Femur (tissue), 1 donor: ENCODE measurements at places on chromosomes 16 and 17.

GRCh38 chr17:82097184-82097918, 685 bp downstream of the FASN start:
- no peak for DNase-seq

GRCh38 chr17:36057911-36058310, 6.2 kb upstream of the CCL18 start:
- DNase-seq = no peak

DNA sequence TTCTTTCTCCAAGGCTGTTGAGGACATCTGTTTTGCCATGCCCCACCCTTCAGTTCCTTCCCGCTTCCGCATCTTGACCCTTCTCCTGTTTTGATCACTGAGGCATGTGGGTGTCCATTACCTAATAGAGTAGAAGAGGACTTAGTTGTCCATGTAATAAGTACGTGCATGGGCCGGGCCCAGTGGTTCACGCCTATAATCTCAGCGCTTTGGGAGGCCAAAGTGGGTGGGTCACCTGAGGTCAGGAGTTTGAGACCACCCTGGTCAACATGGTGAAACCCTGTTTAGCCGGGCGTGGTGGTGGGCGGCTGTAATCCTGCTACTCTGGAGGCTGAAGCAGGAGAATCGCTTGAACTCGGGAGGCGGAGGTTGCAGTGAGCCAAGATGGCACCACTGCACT, 637.8 kb upstream of the EEF2KMT start:
- DNase-seq = no peak

GRCh38 chr16:63702981-63703590, 1418.8 kb downstream of the CDH11 start:
- DNase-seq = no peak

DNA sequence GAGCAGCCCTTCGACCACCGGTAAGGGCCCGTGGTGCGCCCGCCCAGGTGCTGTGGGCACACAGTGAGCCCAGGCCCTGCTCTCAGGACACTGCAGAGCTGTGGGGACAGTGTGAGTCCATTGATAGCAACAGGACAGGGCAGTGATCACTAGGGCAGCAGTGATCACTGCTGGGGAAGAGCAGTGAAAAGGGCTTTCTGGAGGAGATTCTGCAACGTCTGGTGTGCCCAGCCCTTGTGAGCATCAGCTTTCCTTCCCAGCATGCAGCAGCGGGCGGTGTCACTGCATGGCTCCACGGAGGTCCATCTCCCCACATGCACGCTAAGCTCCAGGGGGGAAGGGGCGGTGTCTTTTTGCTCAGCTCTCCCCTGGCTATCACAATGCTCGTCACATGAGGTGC, 32.1 kb downstream of the MAP1LC3B start:
- DNase-seq = no peak

DNA sequence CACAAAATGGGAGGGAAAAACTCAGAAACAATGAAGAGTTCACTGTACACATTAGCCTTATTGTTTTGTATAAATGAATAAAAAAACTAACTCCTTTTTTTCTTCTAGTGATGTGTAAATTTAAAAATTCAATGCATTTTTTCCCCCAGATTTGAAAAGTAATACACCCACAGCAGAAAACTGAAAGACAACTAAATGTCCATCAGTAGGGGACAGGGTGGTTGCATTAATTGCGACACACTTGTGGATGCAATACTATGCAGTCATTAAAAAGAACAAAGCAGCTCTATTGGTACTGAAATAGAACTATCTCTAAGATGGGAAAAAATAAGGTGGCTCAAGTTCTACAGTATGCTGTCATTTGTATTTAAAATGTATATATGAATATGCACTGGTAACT, 13.7 kb upstream of the WIPI1 start:
- no peak for DNase-seq

DNA sequence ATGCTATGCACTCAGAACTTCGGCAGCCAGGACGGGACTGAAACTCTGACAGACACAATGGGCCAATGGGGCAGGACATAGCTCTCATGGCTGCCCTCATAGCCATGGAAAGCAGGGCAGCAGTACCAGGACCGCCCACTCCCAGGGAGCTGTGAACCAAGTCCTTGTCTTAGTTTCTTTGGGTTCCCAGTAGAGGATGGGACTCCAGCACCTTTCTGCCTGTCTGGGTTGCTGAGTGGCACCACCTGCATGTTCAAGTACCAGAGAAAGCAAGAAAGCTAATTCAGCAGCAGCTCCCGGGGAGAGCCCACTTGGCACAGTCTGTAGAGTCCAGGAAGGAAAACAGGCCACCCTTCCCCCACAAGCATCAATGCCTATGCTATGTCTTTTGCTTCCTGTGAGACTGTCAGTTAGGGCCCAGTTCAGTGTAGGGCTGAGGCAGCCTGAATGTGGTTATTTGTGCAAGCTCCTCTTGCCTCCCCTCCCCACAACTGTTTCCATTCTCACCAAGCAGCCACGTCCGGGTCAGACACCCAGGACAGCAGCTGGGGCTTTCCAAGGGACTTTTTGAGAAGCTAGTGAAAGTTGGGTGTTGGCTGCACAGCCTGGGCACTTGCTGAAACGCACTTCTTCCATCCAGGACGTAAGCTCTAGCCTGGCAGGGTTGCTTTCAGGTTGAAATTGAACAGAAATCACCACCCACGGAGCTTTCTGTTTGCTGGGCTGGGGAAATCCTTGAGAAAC, 7.8 kb downstream of the SUPT4H1 start:
- peak; percentile 62 for DNase-seq

- DNase-seq = peak; percentile 80
Observed at GRCh38 chr17:58525239-58525638, 10.8 kb upstream of the MTMR4 start.

DNA sequence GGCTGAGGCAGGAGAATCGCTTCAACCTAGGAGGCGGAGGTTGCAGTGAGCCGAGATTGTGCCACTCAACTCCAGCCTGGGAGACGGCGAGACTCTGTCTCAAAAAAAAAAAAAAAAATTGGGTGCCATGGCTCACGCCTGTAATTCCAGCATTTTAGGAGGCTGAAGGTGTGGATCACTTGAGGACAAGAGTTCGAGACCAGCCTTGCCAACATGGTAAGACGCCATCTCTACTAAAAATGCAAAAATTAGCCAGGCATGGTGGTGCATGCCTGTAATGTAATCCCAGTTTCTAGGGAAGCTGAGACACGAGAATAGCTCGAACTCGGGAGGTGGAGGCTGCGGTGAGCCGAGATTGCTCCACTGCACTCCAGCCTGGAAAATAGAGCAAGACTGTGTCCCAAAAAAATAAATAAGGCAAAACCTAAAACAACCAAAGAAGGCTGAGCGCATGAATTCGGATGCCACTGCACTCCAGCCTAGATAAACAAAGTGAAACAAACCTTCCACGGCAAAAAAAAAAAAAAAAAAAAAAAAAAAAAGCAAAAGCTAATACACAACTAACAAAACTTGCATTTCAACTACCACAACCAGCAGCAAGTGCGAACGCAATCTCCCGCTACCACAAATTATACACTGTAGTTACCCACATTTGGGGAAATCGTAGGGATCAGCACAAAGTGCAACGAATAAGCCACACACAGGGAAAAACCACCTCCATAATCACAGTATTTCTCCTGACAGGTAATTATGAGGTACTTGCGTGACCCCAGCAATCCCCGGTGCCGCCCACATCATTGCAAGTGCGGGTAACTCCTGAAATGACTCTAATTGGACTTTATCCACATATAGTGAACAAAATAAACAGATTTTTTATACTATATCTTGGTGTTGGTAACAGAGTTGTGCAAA, 25.6 kb downstream of the TEX14 start:
- peak; percentile 45 for DNase-seq

- DNase-seq = peak; percentile 36
Observed at GRCh38 chr16:65446427-65446826, 324.6 kb upstream of the CDH11 start.

DNA sequence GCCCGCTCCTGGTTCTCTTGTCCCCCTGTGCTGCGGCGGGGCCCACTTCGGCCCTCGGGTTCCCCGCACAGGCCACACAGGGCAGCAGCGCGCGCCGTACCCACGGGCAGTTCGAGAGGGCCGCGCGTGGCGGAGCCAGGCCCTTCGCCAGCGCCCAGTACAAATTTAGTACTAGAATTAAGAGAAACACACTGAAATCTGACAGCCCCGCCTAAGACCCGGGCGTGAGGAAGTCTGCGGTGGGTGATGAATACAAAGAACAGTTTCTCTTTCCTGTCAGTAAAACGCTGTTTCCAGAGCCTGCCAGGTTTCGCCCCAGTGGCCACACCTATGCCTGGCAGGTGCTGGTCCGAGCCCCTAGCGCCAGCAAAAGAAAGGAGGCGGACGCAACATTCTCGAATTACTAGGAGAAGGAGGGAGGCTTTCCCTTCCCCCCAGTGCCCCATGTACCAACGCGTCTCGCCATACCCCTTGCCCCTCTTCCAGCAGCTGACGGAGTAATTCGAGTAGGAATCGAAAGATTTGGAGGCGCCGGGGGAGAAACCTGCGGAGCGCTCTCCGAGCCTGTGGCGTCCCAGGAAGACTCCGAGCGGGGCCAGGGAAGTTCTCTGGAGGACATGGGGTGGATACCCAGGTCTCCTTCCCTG, 591 bp upstream of the SLFN5 start:
- DNase-seq = peak; percentile 59

DNA sequence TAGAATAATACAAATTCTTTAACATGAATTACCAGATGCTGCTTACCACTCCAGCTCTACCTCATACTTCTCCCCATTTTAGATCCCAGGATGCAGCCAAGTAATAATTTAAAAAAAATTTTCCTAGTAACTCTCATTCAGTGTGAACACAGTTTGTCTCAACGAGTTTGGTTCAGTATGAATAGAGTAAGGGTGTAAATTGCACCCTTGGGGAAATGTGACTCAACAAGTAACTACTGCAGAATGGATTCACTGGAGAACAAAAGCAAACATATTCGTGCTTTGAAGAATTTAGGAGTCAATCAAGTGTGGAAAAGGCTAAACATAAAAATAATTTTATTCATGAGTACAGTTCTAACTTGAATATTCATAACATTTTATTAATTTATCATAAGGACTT, 23.0 kb downstream of the KCNJ16 start:
- no peak for DNase-seq

- no peak for DNase-seq
Observed at GRCh38 chr17:17066021-17066420, 23.8 kb downstream of the MPRIP start.

DNA sequence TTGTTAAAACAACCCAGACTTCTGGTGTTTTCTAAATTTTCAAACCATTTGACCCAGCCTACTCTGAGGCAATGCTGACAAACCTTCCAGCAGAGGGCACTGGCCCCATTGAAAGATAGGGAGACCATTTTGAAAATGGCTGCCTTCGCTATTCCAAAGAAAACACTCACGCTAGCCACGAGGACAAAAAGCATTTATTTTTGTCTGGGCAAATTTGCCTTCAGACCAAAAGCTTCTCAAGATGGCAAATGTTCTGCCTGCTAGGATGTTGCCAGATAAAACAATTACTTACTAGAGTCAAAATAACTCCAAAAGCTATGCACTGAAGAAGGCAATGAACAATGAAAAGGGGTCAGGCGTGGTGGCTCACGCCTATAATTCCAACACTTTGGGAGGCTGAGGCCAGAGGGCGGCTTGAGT, 296.7 kb upstream of the IRX5 start:
- DNase-seq = no peak

DNA sequence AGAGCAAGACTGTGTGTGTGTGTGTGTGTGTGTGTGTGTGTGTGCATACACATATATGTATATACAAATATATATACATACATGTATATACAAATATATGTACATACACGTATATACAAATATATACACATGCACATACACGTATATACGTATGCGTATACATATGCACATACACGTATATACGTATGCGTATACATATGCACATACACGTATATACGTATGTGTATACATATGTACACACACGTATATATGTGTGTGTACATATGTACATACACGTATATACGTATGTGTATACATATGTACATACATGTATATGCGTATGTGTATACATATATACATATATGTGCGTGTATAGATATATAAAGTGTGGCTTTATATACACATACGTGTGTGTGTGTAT, 31.4 kb downstream of the SPHK1 start:
- no peak for DNase-seq

GRCh38 chr16:79066561-79066960, 534.0 kb downstream of the MAF start:
- DNase-seq = no peak

- no peak for DNase-seq
Observed at GRCh38 chr16:11524098-11524760, 62.5 kb downstream of the LITAF start.

DNA sequence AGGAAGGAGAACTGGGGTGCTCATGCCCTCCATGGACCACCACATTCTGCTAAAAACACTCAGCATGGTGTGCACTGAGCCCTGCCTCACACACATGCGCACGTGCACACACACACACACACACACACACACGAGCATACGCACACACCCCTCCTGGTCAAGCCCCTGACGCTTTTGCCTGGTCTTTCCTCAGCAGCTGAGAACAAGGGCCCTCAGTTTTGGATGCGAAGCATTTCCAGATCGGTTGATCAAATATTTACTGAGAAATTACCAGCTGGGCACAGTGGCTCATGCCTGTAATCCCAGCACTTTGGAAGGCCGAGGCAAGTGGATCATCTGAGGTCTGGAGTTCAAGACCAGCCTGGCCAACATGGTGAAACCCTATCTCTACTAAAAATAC, 20.1 kb upstream of the RAI1 start:
- DNase-seq = no peak

GRCh38 chr16:84907575-84907974, 87.8 kb downstream of the CRISPLD2 start:
- DNase-seq = no peak

DNA sequence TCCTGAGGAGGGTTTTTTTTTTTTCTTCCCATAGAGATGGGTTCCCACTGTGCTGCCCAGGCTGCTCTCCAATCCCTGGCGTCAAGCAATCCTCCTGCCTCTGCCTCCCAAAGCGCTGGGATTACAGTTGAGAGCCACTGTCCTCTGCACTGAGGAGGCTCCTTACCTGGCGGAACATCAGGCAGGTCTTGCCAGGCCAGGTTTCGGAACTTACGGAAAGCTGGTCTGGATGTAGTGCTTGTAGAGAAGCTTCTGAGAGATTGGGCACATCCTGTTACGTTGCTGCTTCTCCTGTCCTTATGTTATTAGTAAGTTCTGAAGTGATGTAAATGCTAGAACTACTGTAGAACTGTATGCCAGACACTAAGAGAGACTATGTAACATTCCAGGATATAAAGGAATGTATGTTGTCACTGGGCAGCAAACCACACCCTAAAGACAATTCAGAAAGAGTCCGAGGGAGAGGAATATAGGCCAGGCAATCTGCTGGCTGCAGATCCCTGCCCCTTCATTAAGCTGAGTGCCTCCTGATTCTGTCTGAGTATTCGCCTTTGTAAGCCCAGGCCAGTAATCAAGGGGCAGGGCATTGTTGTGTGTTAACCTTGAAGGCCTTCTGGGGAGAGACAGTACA, 21.1 kb downstream of the ETV4 start:
- DNase-seq = no peak

GRCh38 chr16:47132308-47132707, 11.4 kb downstream of the NETO2 start:
- no peak for DNase-seq

GRCh38 chr16:85583491-85584181, 29.5 kb upstream of the GSE1 start:
- DNase-seq = no peak
